ENCODE measurements at places on chromosomes 2 and 18. TPM values are rescaled to one million over a fixed set of nuclear protein-coding genes. Genes with fewer than 3 reads are reported as not detected.

The ANKRD53 gene
- 1.8 TPM for total RNA-seq

The PLGLB1 gene
- total RNA-seq = 5.1 TPM

- DNase-seq = no peak
Measured at GRCh38 chr2:69780921-69781320, 39.0 kb downstream of the ANXA4 start.

DNA sequence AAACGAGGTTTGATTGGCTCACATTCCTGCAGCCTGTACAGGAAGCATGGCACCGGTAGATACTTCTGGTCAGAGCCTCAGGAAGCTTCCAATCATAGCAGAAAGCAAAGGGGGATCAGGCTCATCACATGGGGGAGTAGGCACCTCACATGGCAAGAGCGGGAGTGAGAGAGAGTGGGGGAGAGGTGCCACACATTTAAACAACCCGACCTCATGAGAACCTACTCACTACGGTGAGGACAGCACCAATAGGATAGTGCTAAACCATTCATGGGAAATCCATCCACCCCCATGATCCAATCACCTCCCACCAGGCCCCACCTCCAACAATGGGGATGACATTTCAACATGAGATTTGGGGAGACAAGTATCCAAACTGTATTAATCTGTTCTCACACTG is 105.8 kb downstream of the SOCS6 start:
- no peak for DNase-seq

DNA sequence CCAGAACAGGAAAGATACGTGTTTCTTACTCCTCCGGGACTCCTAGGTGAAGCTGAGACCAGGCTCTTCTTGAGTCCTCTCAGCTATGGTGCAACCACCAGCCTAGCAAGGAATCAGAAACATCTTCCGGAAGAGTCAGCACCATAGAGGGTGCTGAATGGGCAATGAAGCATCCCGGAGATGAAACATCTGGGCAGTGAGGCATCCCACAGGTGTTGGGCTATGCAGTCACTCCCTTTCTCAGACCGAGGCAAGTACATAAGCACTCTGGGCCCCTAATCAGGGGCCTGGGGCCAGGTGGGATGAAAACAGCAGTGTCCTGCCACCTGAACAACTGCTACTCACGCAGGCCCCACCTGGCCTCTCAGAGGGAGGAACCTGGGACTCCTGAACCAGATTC is 1.4 kb upstream of the CAPN10 start:
- DNase-seq = no peak

Data from uterus (tissue), 4 donors.